ENCODE measurements at places on chromosomes 5 and 9.

DNA sequence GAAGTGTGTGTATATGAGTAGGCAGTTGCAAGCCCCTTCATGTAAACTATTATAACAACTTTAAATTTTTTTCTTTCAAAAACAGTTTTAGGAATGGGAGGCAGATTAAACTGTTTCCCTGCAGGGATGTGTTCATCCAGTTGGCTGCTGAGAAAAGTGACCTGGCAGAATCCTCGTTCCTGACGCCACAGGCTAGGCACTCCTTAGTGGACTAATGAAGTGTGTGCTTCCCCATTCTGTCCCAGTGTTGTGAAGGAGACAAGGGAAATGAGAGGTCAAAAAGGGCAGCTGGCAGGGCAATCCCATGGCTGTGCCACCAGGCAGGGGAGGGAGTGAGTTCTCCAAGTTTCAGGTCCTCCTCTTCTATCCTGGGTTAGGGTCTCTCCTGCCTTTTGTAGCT, 59.8 kb downstream of the FOXD1 start:
- DNase-seq = no peak

- DNase-seq = no peak
These were observed 69.1 kb downstream of the ARSB start for GRCh38 chr5:78916044-78916443.

DNA sequence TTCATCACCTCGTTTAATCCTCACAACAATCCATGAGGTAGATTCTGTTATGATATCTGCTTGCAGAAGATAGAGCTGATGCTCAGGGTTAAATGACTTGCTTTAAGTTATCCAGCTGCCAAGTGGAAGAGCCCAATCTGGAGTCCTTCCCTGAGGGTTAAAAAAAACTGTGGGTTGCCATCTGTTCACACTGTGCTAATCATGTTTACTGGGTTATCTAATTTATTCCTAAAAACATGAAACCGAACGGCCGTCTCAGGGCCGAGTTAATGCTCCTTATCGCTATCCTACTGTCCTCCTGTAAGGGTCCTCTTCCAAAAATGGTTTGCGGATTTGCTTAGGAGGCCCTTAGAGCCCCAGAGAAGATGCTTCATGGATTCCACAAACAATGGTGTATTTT, 153.3 kb downstream of the YIPF5 start:
- no peak for DNase-seq

DNA sequence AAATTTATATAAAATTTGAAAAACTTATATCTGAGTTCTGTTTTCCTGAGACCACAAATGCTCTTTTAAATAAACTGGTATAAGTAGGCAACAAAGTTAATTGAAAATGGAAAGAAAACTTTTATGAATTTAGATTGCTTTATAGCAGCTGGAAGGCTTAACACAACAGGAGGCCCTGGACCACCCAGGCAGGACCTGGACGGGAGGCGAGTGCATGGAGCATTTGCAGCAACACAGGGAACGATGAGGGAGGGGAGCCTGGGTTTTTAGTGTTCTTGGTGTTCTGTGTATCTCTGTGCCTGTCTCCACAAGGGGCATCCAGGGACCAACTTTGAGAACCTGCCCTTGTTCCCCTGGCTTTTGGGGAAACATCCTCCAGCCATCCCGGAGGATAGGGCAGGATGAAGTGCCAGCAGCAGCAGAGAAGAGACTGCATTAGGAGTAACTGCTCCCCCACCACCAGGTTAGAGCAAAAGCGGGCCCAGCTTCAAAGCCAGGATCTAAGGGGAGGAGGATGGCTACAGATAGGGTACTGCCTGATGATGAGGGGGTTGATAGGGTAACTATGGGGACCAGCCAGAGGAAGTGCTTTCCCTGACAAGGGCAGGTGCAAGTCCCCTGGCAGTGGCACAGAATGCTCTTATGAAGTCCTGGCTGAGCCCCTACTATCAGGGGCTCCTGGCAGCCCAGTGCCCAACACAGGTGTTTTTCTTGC, 6.7 kb upstream of the SPATA31E1 start:
- no peak for DNase-seq

GRCh38 chr5:172428224-172429166, 25.8 kb downstream of the SH3PXD2B start:
- DNase-seq = no peak

DNA sequence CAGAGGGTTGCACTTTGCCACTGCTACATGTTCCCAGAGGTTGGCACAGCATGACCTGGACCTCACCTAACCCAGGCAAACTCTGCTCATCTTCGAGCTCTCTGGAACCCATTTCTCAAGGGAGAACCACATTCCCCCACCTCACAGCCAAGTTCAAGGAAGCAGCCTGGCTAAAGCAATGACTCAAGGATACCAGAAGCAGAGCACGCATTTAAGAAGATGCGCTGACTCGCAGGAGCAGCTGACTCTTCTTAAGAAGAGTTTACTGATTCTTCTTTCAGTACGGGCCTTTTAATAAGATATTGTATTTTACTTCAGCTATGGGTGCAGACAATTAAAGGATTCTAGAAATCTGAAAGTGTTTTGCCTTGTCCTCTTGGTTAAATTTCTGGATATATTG, 4.1 kb upstream of the SEMA5A start:
- DNase-seq = no peak

DNA sequence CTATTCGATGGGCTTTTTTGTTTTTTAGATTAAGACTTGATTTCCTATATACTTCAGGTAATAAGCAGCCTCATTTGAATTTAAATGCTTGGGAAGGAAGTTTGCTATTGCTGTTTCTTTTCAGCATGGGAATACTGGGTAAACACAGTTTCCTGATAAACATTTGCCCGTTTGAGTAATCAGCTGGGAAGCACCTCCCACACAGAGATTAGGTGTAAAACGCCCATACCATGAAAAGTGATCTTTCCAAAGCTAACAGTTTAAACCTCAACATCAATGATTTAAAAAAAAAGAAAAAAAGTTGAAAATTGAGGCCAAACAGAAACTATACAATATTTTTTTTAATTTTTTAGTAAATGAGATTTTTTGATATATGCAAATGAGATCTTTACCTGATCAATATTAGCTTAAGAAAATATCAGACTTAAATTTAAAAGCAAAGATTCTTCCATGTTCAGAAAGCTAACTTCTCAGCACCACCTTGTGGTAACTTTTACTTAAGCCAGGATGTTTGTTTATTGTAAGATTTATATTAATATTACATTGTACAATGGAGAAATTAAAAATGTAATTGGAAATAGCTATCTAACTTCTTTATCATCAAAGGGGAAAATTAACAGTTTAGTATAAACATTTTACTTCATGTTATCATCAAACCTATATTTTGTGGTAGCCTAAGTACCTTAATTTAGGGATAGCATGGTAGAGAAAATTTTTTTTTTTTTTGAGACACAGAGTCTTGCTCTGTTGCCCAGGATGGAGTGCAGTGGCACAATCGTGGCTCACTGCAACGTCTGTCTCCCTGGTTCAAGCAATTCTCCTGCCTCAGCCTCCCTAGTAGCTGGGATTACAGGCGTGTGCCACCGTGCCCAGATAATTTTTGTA, 39.8 kb downstream of the F2RL2 start:
- DNase-seq = no peak

GRCh38 chr9:2700909-2701550, 16.3 kb upstream of the KCNV2 start:
- no peak for DNase-seq

GRCh38 chr9:111481885-111482636, 2.1 kb downstream of the ECPAS start:
- no peak for DNase-seq

DNA sequence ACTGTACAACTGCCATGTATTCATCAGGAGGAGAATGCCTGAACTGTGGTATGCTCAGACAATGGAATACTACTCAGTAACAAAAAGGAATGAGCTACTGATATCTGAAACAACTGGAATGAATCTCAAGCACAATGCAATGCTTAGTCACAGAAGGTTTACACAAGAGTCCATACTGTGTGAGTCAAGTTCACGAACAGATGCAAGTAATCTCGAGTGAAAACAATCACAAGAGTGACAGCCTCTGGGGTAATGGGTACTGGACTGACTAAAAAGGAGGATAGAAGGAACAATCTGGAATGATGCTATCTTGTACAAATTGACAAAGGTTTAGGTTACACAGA, 19.5 kb upstream of the GOLGA1 start:
- DNase-seq = no peak

DNA sequence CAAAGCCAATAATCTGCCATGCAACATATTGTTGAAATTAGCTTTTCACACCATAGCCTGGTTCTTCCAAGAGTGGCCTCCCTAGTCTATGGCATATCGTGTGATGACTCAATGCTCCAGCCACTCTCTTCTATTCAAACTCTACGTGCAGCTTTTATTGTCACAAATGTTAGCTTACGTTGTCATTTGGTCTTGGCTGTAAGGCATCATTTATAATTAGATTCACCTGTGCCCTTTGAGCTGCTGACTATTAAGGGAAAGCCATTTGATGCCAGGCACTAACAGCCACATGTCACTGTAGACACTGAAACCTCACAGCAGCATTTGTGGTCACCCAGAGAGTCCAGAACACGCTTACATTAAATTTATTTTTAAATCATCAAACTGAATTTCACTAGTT, 66.8 kb downstream of the APBA1 start:
- DNase-seq = peak; percentile 65

DNA sequence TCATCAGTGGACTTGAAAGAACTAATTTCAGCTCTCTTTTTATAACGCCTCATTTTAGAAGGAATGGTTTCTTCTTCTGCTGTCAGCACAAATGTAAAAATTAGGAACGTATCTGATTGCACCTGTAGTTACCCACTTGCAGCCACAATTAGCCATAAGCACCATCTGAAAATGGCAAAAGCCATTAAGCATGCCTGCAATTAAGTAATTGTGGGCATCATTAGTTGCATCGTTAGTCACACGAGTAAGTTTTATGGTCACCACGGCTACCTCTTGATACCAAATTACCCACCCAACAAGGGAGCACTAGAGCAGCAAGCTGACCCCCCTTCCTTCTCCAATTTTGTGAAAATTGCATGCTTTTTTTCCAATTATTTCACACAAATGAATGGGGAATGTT, 25.8 kb upstream of the SLC44A1 start:
- peak; percentile 30 for DNase-seq

GRCh38 chr9:114156657-114157421, 1.5 kb downstream of the COL27A1 start:
- DNase-seq = no peak

- DNase-seq = no peak
These were observed 85.2 kb upstream of the CLINT1 start for GRCh38 chr5:157944077-157944633.

GRCh38 chr5:176133877-176134276, 104.3 kb upstream of the SIMC1 start:
- no peak for DNase-seq

- DNase-seq = no peak
These were observed 6.6 kb upstream of the ASPN start for GRCh38 chr9:92488681-92489550.

DNA sequence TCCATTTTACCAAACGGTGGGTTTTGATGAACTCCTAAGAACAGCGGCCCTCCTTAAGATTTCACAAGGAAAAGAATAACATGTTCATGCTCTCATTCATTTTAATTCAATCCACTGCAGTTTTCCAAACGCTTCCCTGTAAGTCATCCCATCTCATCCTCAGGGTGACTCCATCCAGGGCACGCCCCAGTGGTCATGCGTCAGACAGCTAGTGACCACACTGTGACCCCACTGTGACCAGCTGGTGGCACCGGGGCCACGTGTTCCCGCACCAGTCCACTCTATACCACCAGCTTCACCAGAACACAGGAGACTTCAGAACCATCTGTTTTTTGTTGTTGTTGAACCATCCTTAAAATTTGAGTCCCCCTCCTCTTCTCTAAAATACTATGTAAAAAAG, 14.3 kb downstream of the ATPSCKMT start:
- no peak for DNase-seq

GRCh38 chr9:105281926-105282325, 37.5 kb downstream of the SLC44A1 start:
- no peak for DNase-seq

DNA sequence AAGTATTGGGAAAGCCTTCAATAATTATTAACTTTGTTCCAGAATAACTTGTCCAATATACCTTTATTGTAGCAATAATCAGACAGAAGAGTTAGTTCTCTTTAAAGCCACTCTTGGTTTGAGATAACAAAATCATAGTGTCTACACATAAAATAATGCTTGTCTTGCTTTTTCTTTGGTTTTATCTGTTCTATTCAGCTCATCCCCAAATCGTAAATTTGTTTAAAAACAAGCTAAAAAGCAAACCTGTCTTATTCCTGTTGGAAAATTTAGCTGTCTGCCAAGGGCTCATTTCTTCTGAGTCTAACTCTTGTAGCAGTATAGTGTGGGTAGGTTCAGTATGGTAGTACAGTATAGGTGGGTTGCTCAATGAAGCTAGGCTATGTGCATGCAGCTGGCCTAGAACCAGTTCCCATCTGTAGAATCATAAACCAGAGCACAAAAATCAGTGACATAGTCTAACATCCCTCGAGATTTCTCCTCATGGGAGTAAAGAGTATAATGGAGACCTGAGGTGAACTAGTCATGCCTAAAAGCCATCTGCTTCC, 17.9 kb upstream of the APBA1 start:
- no peak for DNase-seq

GRCh38 chr5:125109816-125110215, 363.4 kb upstream of the ZNF608 start:
- DNase-seq = no peak

DNA sequence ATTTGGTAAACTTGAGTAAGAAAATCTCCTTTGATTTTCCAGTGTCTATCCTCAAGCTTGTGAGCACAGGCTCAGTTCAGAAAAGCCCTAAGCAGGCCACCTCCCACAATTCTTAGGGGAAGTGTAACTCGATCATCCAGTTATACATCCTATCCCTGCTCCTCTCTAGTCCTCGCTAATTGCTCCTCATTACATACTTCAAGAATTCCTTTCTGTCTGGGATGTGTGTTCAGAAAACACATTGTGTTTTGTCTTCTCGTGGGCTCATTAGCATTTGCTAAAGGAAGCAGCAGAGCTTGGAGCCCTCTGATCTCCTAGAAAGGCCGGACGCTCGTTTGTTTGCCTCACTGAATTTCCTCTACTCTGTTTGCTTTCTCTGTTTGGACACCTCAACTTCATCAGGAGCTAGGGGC, 268.2 kb upstream of the RFX3 start:
- peak; percentile 43 for DNase-seq

DNA sequence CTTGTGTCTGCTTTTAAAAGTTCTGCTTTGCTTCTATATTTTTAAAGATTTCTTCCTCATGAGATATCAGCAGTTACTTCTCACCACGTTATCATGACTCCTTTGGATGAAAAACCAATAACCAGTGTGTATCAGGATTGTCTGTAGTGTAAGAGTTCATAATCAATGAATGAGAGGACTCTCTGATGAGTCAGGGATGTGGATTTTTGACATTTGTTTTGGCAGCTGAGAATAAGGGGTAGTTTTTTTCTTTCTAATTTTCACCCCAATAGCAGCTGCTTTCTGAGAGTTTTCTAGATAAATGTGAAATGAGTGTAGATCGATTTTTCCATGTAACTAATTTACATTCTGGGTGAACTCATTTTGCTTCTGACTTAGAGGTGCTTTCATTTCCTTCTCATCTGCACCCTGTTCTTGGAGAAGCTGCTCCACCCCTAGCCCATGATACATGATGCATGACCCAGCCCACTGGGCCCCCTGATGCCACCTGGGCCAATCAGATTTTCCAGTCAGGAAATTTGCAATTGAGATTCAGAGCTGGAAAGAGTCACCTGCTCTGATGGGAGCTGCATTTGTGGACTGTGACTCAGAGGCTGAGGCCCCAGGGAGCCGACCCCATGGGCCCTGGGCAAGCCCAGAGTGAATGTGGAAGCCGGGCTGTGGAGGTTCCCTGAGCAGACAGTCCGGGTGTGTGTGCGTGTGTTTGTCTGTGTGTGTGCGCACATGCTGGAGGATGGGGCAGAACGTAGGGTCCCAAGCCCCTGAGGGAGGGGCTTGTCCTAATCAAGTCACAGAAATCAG, 159.3 kb downstream of the RGS3 start:
- DNase-seq = no peak

Data from NCI-H774 (cell line).